Activated T-cell treated with anti-CD3 and anti-CD28 coated beads, Interleukin-2, amount 50 U/mL, for 72 hours (primary cell): ENCODE measurements at places on chromosomes 5 and 9. TPM values are rescaled to one million over a fixed set of nuclear protein-coding genes. Genes with fewer than 3 reads are reported as not detected.

Gene CYSRT1
- total RNA-seq: 2.0 TPM

DNA sequence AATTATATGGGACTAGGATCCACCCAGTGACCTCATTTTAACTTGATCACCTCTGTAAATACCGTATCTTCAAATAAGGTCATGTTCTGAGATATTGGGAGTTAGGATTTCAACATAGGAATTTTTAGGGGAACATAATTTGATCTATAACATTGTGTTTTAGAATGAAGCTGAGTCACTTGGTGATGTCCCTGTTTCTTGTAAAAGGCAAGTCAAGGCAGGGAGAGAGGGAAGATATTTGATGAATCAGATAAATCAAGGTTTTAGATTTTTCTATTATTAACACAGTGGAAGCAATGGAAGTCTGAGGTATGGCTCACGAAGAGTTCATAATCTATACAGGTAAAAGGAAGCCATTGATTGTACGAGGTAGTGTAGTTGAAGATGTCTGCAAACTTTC, 11.8 kb upstream of the GPR151 start:
- no peak for DNase-seq

- no peak for DNase-seq
These were observed 764 bp upstream of the VDAC1 start for GRCh38 chr5:134005417-134006061.

- no peak for DNase-seq
These were observed 83.0 kb upstream of the RANBP6 start for GRCh38 chr9:6098431-6098830.

DNA sequence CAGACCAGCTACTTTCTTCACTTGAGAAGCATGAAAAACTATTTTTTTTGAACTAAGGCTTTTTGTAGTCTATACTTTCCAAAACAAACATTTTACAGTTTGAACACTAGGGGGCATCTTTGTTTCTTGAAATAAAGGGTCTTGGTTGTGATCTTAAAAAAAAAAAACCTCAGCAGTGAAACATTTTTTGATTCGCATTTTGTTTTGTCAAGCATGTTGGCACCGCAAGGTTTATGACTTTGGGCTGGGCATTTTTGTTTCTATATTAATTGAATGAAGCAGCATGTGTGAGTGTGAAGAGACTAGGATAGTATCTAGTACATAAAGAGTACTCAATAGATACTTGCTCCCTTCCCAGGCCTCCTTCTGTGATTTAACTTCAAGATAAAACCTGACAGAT, 31.6 kb upstream of the ACOT12 start:
- no peak for DNase-seq

Gene MACIR
- total RNA-seq: 6.0 TPM
